Trophoblast cell (in vitro differentiated cells and primary cell): ENCODE measurements at places on chromosomes 1 and 21.

GRCh38 chr1:232726048-232726779 is 79.0 kb upstream of the MAP10 start:
- no peak overlapping the region for H3K4me3 ChIP-seq
- no peaks in the 10 kb centered on the region for H3K27me3 ChIP-seq
- peak overlapping the region; percentile 73 for H3K27ac ChIP-seq
- H3K4me1 ChIP-seq, result peaks cover 13% of the 10 kb centered on the region
- no peaks in the 10 kb centered on the region for H3K36me3 ChIP-seq
- DNase-seq, result peak; percentile 25

DNA sequence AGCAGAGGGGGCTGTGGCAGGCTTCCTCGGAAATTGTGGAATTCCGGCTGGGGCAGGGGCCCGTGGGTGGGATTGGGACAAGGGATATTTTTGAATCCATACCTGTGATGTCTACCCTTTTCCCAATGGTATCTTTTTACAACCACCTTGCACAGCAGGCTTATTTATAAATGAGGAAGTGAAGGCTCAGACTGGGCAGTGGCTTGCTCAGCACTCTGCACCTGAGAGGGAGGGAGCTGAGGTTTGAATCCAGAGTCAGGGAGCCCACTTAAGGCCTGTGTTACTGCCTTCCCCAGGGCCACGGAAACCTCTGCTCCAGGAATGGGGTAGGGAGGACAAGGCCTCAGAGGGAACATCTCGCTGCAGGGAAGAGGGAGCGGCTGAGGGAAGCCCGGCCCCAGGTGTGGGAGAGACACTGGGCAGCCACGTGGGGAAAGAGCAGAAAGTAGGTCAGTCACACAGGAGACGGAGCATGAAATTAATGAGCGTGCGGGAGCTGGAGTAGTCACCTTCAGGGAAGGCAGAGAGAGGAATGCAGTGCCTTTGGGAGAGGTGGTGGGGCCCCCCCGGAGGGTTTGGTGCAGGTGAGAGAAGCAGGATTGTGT is 35.4 kb upstream of the SCMH1 start:
- no peaks in the 10 kb centered on the region for H3K27me3 ChIP-seq
- H3K4me1 ChIP-seq, result no peaks in the 10 kb centered on the region
- no peak for DNase-seq
- H3K36me3 ChIP-seq, result no peaks in the 10 kb centered on the region
- H3K27ac ChIP-seq, result no peak overlapping the region

- H3K4me1 ChIP-seq, result peaks cover 2% of the 10 kb centered on the region
- no peaks in the 10 kb centered on the region for H3K36me3 ChIP-seq
- no peak overlapping the region for H3K27ac ChIP-seq
- DNase-seq, result no peak
Measured at GRCh38 chr1:200923601-200924000, 28.9 kb downstream of the INAVA start.

DNA sequence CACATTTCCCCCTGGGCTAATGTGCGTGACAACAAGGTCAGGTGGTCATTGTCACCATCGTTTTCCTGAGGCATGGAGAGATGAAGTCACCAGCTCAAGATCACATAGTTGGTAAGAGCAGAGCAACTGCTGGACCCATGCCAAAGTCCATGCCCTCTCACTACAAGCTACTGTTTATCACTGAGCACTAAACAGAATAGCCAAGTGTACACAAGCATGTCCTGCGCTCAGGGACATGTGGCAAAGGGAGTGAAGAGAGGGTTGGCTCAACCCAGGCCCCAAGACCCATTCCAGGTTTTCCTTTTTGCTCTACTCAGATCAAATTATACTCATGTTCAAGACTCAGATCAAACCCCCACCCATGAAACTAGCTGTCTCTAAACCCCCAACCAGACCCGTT is 20.8 kb downstream of the LRRC52 start:
- H3K4me3 ChIP-seq, result no peak overlapping the region
- no peak for DNase-seq
- no peaks in the 10 kb centered on the region for H3K27me3 ChIP-seq
- H3K4me1 ChIP-seq, result no peaks in the 10 kb centered on the region
- no peak overlapping the region for H3K27ac ChIP-seq

DNA sequence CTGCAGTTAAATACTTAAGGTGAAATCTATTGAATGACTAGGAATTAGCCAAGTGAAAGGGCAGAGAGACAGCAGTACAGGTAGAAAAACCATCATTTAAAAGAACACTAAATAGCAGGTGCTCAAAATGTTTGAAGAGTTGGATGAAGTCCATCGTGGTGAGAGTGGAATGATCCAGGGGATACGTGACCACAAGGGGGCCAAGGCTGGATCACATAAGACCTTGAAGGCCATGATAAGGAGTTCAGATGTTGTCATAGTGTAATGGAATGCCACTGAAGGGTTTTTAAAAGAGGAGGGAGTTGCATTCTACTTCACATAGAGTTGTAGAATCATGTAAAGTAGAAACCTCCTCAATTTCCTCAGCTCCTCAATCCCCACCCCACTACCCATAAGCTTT is 34.8 kb upstream of the HOOK1 start:
- no peak overlapping the region for H3K4me3 ChIP-seq
- no peaks in the 10 kb centered on the region for H3K36me3 ChIP-seq
- no peaks in the 10 kb centered on the region for H3K4me1 ChIP-seq
- no peak for DNase-seq
- no peaks in the 10 kb centered on the region for H3K27me3 ChIP-seq
- no peak overlapping the region for H3K27ac ChIP-seq

- peaks cover 3% of the 10 kb centered on the region for H3K4me1 ChIP-seq
- H3K4me3 ChIP-seq, result no peak overlapping the region
- no peaks in the 10 kb centered on the region for H3K27me3 ChIP-seq
- H3K27ac ChIP-seq, result no peak overlapping the region
- no peak for DNase-seq
Measured at GRCh38 chr1:20373764-20374163, 83.1 kb downstream of the VWA5B1 start.

GRCh38 chr1:115411371-115412063 is 73.5 kb upstream of the NGF start:
- peak; percentile 70 for DNase-seq
- no peak overlapping the region for H3K4me3 ChIP-seq
- H3K27ac ChIP-seq, result no peak overlapping the region
- no peaks in the 10 kb centered on the region for H3K36me3 ChIP-seq
- no peaks in the 10 kb centered on the region for H3K27me3 ChIP-seq
- H3K4me1 ChIP-seq, result no peaks in the 10 kb centered on the region

DNA sequence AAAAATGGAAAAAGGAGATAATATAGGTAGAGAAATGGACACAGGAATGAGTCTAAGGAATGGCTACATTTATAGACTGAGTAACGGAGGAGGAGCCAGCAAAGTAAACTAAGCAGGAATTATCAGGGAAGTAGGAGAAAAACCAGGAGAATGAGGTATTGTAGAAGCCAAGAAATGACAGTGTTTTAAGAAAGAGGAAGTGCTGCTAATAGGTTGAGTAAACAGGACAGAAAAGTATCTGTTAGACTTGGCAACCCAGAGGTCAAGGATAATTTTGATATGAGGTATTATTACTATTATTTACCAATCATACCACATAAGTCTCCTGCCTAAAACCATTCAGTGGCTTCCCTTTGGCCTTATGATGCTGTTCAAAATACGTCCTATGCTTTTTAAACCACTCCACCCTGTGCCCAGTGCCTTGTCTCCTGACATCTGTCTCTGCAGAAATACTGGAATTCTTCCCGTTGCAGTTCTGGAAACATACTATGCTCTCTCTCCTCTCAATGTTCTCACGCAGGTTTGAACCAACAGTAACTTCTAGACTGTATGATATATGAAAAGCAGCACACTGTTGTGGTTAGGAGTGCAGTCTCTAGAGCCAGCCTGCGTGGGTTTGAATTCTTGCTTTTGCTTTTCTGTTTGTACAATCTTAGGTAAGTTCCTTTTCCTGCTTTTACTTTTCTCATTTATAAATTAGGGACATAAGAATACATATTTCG is 24.6 kb upstream of the NEK7 start:
- no peaks in the 10 kb centered on the region for H3K4me1 ChIP-seq
- H3K27ac ChIP-seq, result no peak overlapping the region
- H3K36me3 ChIP-seq, result no peaks in the 10 kb centered on the region
- H3K4me3 ChIP-seq, result no peak overlapping the region
- no peaks in the 10 kb centered on the region for H3K27me3 ChIP-seq
- no peak for DNase-seq

- no peak overlapping the region for H3K27ac ChIP-seq
- H3K4me1 ChIP-seq, result no peaks in the 10 kb centered on the region
- H3K36me3 ChIP-seq, result no peaks in the 10 kb centered on the region
- H3K27me3 ChIP-seq, result no peaks in the 10 kb centered on the region
- no peak overlapping the region for H3K4me3 ChIP-seq
Measured at GRCh38 chr1:219085082-219085481, 88.6 kb upstream of the LYPLAL1 start.

- H3K27me3 ChIP-seq, result no peaks in the 10 kb centered on the region
- H3K27ac ChIP-seq, result peak overlapping the region; percentile 99
- peaks cover 60% of the 10 kb centered on the region for H3K4me1 ChIP-seq
- H3K36me3 ChIP-seq, result no peaks in the 10 kb centered on the region
- peak; percentile 90 for DNase-seq
Measured at GRCh38 chr1:94100785-94101612, 19.9 kb downstream of the ABCA4 start.

DNA sequence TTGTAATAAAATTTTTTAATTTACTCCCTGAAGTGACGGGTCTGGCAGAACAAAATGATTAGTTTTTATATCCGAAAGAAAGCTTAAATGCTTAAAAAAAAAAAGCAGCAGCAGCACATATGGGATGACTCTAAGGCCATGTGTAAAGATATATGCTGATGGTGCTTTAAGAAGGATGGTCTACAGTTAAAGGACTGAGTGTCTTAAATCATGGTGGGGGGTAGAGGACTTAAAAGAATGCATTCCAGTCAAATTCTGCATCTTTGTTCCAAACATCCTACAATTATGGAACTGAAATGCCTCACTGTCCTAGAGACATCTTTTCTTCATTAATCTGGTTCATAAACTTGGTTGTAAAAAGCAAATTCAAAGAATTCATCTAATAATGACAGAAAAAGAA is 7.0 kb downstream of the KDM5B start:
- no peak overlapping the region for H3K27ac ChIP-seq
- H3K36me3 ChIP-seq, result peaks cover 7% of the 10 kb centered on the region
- DNase-seq, result no peak
- H3K4me1 ChIP-seq, result peaks cover 2% of the 10 kb centered on the region

DNA sequence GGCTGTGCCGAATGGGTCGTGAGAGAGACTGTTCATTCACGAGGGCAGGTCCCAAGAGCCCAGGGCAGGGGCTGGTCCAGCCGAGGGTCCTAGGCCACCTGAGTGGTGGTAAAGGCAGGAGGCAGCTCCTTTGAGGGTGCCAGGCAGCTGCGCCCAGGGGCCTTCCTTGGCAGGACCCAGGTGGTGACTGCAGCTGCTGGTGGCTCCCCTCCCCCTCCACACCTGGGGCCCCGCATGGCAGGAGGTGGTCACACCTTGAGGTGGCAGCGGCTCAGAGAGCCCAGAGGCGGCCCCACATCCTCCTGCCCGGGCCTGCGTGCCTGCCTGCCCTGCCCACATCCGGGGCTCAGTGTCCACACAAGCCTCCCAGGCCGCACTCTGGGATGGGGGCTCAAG is 9.8 kb upstream of the PLCH2 start:
- H3K4me1 ChIP-seq, result no peaks in the 10 kb centered on the region
- H3K4me3 ChIP-seq, result no peak overlapping the region
- no peaks in the 10 kb centered on the region for H3K27me3 ChIP-seq
- no peaks in the 10 kb centered on the region for H3K36me3 ChIP-seq
- no peak overlapping the region for H3K27ac ChIP-seq
- DNase-seq, result no peak

DNA sequence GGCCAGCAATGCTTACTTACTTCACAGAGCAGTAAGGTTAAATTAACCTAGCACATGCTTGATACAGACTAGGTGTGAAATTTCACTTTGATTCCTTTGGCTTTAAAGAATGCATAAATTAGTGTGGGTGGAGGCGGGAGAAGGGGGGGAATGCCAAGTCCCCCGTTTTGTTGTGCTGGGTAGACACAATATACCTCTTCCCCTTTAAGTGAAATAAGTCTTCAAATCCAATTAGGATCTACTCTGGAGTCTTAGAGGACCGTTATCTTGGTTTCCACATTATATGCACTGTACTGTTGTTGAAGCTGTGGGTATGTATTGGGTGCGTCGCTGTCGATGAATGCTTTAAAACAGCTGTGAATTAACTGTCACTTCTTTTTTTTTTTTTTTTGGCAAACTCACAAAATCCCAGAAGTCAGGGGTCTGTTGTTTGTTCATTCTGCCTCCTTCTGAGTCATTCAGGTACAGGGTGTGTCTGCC is 1.6 kb upstream of the S1PR1 start:
- peaks cover 3% of the 10 kb centered on the region for H3K4me1 ChIP-seq
- H3K27me3 ChIP-seq, result peaks cover 16% of the 10 kb centered on the region
- no peak overlapping the region for H3K4me3 ChIP-seq
- H3K27ac ChIP-seq, result no peak overlapping the region

DNA sequence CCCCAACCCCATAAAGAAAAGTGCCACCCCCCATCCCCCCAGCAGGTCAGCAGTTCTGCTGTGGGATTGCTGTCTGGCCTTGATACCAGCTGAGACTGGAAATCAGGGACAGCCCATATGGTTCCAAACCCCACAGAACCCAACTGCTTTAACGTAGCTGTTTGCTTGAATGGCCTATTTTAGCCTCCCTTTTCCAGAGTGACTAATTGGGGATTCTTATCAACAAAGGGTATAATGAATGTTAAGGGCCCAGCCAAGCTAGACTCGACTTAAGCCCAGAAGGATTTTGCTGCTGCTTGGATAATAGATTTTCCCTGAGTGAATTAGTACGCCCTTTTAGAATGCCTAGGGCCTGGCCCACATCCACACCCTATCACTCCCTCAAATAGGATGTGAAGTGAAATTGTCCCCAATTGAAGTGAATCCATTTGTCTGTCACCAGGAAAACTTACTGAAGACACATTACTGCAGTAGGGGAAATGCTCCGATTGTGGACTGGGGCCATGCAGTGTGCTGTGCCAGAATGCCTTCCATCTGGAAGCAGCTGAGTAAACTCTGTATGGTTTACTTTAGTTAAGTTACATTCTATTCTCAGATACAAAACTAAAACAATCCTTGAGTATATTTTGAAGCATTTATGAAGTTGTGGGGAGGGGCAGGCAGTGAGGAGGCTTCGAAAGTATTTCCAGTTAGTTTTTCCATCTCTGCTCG is 156.9 kb downstream of the DHRS3 start:
- no peak for DNase-seq
- H3K4me3 ChIP-seq, result no peak overlapping the region
- peaks cover 6% of the 10 kb centered on the region for H3K36me3 ChIP-seq
- H3K27ac ChIP-seq, result no peak overlapping the region
- peaks cover 7% of the 10 kb centered on the region for H3K4me1 ChIP-seq

DNA sequence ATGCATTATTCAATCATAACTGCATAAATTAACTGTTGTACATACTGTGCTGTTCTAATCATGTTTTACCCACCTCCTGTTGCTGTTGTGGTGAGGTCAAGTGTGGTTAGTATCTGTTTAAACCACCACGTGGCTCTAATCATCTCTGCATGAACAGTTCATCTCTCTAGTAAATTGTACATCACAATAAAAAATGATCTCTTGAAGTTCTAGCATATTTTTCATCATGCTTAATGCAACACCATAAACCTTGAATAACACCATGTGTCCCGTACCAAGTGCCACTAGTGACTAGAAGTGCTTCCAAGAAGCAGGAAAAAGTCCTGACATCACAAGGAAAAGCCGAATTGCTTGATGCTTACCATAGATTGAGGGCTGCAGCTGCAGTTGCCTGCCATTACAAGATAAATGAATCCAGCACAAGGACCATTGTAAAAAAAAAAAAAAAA is 51.7 kb downstream of the SNRPE start:
- H3K36me3 ChIP-seq, result no peaks in the 10 kb centered on the region
- H3K27me3 ChIP-seq, result no peaks in the 10 kb centered on the region
- no peak overlapping the region for H3K4me3 ChIP-seq

GRCh38 chr21:26438976-26439375 is 134.1 kb downstream of the CYYR1 start:
- no peak for DNase-seq
- H3K4me3 ChIP-seq, result no peak overlapping the region
- no peaks in the 10 kb centered on the region for H3K4me1 ChIP-seq
- H3K27me3 ChIP-seq, result no peaks in the 10 kb centered on the region
